ENCODE measurements at places on chromosomes 1 and 21. TPM values are rescaled to one million over a fixed set of nuclear protein-coding genes. Genes with fewer than 3 reads are reported as not detected.
A peak's percentile ranks its signal among the peaks of the same experiment; 100 is the strongest.

The MCOLN3 gene
- 11.1 TPM for total RNA-seq

The MCL1 gene
- 314 TPM for total RNA-seq

DNA sequence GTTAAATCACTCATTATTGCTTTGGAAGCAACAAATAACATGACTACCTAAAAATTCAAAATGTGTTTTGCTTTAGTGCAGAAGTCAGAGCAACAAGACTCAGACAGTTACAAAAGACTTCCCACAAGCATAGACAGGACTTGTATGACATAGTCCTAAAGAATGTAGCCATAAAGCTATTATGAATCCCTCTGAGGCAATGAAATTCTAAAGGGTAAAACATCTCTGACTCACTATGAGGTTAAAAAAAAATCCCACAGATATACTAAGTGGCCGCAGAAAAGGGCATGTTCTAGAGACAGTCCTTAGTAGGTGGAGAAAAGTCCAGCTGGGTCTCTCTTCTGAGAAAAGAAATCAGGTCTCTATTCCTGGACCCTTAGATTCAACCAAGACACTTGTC is 4.9 kb downstream of the PRKAB2 start:
- no peak for DNase-seq

GRCh38 chr1:46301808-46302640 is 1.4 kb downstream of the LRRC41 start:
- DNase-seq, result peak; percentile 57

The KCNJ10 gene
- total RNA-seq, result not detected

The SESN2 gene
- total RNA-seq, result 17.2 TPM
